Melanocyte of skin (primary cell): ENCODE measurements at places on chromosomes 3 and 15. TPM values are rescaled to one million over a fixed set of nuclear protein-coding genes. Genes with fewer than 3 reads are reported as not detected.

Gene RPL14
- 194 and 281 TPM in 2 replicates for total RNA-seq

Gene GP9
- total RNA-seq = not detected in 2 replicates

Gene DZIP1L
- 15.5 and 30.5 TPM in 2 replicates for total RNA-seq

Gene REC114
- total RNA-seq = not detected in 2 replicates

Gene GABRR3
- not detected in 2 replicates for total RNA-seq

Gene RLBP1
- under 0.01 and 1.4 TPM in 2 replicates for total RNA-seq

Gene ROPN1B
- total RNA-seq = 10.7 and 36.7 TPM in 2 replicates
